Myometrial cell (primary cell): ENCODE measurements at places on chromosomes 12 and 14. TPM values are rescaled to one million over a fixed set of nuclear protein-coding genes. Genes with fewer than 3 reads are reported as not detected.

MSI1 gene
- not detected in 2 replicates for total RNA-seq

PPP4R3A gene
- total RNA-seq, result 27.3 and 30.0 TPM in 2 replicates

KCNH3 gene
- 0.29 and 0.35 TPM in 2 replicates for total RNA-seq

CEBPE gene
- total RNA-seq, result not detected in 2 replicates

PIP4K2C gene
- 19.8 and 32.0 TPM in 2 replicates for total RNA-seq

KRT6A gene
- total RNA-seq, result not detected in 2 replicates

ATL1 gene
- total RNA-seq, result 8.7 and 11.0 TPM in 2 replicates

IAPP gene
- total RNA-seq, result not detected in 2 replicates

RD3L gene
- not detected in 2 replicates for total RNA-seq

TGM1 gene
- 0.35 and 4.0 TPM in 2 replicates for total RNA-seq

OTX2 gene
- total RNA-seq, result not detected in 2 replicates

HCAR1 gene
- 3.2 and 3.4 TPM in 2 replicates for total RNA-seq

CABP1 gene
- not detected in 2 replicates for total RNA-seq

ADGRD1 gene
- total RNA-seq, result not detected in 2 replicates

KRT76 gene
- total RNA-seq, result not detected in 2 replicates

KRT71 gene
- not detected in 2 replicates for total RNA-seq

REP15 gene
- total RNA-seq, result 0.29 and 1.4 TPM in 2 replicates

TAS2R43 gene
- 0.35 TPM in 1 of 2 replicates, not detected in the other for total RNA-seq
